ENCODE measurements at places on chromosomes 3 and 15.

- DNase-seq = no peak
Observed at GRCh38 chr3:127822682-127823425, 539 bp upstream of the MGLL start.

DNA sequence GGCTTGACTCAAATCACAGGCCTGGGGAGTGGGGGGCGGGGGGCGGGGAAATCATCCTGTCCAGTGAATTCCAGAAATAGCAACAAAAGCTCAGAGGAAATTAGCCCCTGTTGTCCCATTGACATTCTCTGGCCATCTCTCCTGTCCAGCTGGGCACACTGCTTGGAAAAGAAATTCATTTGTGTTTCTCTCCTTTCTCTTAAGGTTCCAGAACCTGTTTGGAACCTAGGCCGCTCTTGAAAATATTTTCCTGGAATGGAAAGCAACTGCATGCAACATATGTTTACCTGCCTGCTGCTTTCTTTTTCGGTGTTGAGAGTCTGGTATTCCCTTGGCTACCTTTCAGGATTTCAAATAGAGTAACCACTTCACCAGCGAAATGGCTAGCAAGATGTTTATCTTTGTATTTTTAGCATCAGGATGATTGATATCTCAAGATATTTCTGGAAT is 169.0 kb downstream of the GHSR start:
- DNase-seq = peak; percentile 78

DNA sequence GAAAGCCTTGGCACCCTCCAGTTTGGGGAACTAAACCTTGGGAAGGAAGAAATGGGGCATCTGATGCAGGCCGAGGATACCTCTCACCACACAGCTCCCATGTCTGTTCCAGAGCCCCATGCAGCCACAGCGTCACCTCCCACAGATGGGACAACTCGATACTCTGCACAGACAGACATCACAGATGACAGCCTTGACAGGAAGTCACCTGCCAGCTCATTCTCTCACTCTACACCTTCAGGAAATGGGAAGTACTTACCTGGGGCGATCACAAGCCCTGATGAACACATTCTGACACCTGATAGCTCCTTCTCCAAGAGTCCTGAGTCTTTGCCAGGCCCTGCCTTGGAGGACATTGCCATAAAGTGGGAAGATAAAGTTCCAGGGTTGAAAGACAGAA is 7.7 kb downstream of the MAP1A start:
- DNase-seq = no peak

- DNase-seq = no peak
Observed at GRCh38 chr3:132134611-132135010, 99.8 kb upstream of the CPNE4 start.

- DNase-seq = no peak
Observed at GRCh38 chr3:183449391-183449790, 21.0 kb upstream of the MCF2L2 start.

DNA sequence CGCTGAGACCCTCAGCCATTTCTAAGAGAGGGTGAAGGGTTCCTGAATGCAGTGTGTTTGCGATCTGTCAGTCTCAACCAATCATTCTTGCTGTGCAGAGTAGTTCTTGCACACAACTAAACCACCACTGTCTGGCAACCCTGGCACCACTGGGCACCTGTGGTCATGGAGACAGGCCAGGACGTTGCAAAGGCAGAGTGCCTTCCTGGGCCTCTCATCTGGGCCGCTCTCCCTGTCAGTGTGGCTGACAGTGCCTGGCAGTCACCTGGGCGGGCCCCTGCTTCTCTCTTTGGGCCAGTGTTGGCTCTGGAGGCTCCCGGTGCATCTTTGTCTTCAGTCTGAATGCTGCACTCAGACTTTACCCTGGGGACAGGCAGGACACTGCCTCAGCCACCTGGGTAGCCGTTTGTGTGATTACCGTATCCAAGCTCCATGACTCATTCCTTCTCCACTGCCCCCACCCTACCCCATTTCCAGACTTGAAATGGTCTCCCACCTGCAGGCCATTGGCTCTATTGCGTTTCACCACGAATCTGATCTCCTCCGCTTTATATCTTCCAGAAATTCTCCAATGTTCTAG is 104.6 kb upstream of the KLF13 start:
- no peak for DNase-seq

- DNase-seq = no peak
Observed at GRCh38 chr3:189393598-189393997, 221.8 kb downstream of the TPRG1 start.

- DNase-seq = no peak
Observed at GRCh38 chr3:53773021-53773436, 73.2 kb downstream of the CHDH start.

GRCh38 chr3:73401616-73402279 is 223.0 kb downstream of the PDZRN3 start:
- no peak for DNase-seq

GRCh38 chr3:105223815-105224214 is 142.9 kb upstream of the ALCAM start:
- DNase-seq = no peak

- no peak for DNase-seq
Observed at GRCh38 chr3:46865546-46865945, 2.3 kb upstream of the MYL3 start.

DNA sequence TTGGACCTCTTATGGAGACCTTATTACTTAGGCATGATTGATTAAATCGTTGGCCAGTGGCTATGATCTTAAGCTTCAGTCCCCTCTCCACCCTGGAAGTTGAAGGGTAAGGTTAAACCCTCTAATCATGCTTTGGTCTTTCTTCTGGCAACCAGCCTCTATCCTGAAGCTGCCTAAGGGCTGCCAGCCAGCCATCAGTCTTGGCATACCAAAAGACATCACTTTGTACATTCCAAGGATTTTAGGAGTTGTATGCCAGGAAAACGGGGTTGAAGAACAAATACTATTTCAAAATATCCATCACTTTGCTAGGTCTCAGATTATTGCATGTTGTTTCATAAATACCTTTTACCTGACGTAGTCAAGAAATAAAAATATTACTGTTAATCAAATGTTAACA is 28.9 kb downstream of the UBE2E2 start:
- DNase-seq = no peak

DNA sequence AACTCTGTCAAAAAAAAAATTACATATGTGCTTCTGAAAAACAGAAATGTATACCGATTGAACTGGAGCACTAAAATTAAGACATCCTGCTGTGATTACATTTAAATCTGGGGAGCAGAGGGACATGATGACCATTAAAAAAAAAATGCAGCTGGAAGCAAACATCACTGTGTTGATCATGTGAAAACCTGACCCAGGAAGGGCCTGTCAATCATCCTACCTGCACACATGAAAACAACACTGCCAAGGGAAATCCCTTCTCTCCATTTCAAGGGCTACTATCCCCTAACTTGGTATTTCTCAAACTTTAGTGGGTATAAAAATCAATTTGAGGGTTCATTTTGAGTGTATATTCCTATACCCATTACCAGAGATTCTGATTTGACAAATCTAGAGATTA is 719.9 kb upstream of the CBLB start:
- no peak for DNase-seq

DNA sequence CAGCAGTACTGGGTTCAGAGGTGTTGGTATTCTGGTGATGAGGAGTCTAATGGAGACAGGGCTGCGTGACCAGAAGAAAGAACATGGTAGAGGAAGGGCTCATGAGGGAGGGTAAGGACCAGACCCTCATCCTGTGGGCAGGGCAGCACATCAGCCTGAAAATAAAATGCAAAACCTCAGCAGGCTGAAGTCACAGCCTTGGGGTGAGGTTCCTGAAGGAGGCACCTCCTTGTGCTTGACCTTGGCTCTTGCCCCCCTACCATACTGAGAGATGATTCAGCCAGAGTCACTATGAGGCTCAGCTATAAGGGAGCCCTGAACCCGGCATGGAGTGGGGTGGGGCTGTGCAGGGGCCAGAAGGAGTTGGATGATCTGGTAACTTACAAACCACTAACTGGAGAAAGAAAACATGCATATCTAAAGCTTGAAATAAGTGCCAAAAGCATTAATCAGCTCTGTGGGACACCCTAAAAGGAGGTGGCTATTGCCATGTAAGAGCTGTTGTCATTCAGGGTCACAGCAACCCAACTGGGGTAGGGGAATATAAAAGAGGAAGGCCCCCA is 60.2 kb downstream of the CORO2B start:
- DNase-seq = no peak

- DNase-seq = peak; percentile 18
Observed at GRCh38 chr15:69253156-69253555, 45.6 kb upstream of the PAQR5 start.

GRCh38 chr3:192229866-192230265 is 497.5 kb downstream of the FGF12 start:
- no peak for DNase-seq

- no peak for DNase-seq
Observed at GRCh38 chr3:143578810-143579435, 269.3 kb downstream of the SLC9A9 start.

DNA sequence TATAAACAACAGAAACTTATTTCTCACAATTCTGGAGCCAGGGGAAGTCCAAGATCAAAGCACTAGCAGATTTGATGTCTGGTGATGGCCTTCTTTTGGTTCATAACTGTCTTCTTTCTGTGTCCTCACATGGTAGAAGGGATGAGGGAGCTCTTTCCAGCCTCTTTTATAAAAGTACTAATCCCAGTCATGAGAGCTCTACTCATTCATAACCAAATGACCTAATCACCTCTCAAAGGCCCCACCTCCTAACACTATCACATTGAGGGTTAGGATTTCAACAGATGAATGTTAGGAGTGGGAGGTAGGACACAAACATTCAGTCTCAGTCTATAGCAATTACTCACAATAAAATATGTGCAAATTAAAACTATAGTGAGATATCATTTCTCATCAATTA is 50.1 kb upstream of the UBE2E2 start:
- DNase-seq = no peak

DNA sequence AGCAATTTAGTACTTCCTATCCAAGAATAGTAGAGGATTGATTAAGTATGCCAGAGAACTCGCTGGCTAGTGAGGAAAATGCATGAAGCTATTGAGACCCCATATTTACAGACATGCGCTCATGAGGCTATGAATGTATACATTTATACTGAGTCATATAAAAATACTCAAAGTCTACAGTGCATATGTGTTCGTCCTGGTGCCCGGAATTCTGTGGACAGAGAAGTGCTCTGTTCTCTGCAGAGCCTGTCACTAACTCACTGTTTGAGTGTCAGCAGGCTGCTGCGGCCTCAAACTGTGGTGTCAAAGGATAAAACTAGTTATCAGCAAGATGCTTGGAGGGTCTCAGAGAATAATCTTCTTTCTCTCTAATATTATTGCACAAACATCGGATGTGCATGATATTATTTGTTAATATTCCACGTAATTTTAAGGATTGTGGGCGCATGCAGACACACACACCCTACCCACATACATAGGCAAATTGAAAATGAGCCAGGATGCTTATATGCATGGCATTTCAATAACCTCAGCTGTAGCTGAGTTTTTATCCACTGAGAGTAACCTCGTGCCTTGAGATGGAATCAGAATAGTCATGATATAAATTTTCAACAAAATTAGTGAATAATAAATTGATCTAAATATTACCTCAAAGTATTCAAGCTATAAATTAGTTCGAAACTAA is 50.0 kb upstream of the TSC22D2 start:
- no peak for DNase-seq

GRCh38 chr3:108509263-108509662 is 1.1 kb downstream of the MYH15 start:
- no peak for DNase-seq

GRCh38 chr15:93830221-93831080 is 400.9 kb upstream of the MCTP2 start:
- peak; percentile 22 for DNase-seq

GRCh38 chr15:67144609-67145311 is 79.4 kb downstream of the SMAD3 start:
- no peak for DNase-seq

DNA sequence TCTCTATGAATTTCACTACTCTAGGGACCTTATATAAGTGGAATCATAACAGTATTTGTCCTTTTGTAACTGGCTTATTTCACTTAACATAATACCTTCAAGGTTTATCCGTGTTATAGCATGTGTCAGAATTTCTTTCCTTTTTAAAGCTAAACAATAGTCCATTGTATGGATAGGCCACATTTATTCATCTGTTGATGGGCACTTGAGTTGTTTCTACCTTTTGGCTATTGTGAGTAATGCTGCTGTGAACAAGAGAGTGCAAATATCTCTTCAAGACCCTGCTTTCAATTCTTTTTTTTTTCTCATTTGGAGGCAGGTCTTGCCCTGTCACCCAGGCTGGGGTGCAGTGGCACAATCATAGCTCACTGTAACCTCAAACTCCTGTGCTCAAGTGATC is 56.5 kb downstream of the CHCHD6 start:
- no peak for DNase-seq

DNA sequence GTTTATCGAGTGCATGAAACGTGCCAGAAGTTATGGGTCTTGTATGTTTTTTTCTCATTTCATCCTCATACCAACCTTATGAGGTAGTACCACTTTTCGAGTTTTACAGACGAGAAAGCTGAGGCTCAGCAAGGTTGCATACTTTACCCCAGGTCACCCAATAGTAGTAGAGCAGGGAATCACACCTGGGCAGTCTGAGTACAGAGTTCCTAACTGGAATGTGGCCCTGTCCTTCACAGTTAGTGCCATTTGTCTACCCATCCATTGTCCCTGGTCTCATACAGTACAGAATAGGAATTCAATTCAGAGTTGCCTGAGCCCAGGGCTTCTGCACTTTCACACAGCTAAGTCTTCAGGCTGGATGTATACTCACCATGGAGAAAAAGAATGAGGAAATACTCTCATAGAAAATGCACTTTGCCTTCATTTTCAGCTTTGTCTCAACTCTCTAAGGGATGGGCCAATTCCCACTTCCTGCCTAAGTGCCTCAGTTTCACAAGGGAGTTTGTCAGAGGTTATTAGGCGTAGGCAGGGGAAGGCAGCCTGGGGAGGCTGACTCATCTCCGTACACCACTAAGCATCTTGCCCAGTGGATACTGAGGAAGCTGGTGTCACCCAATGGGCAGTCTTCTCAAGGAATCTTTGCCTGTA is 93.2 kb downstream of the TMEM212 start:
- DNase-seq = no peak

DNA sequence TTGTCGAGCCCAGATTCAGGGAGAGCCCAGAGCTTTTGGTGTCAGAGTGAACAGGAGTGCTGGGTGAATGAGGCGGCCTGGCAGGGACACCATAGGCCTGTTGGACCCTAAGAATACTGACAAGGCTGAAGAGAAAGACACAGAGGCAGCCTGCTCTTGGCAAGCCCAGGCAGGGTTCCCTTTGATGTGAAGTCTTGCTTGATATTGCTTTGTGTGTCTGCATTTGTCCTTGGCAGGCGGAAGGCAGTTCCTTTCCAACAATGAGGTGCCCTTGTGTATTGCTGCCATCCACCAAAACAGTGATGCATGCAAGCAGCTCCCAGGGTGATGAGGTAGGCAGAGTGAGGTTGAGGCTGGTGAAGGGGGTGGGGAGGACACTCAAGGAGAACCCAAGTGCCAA is 152.7 kb upstream of the TSC22D2 start:
- DNase-seq = no peak

Measured in NCI-H774 (cell line).